ENCODE measurements at places on chromosomes 7 and 10.

GRCh38 chr7:129670656-129671055 is 59.1 kb downstream of the NRF1 start:
- DNase-seq, result no peak

- no peak for DNase-seq
Observed at GRCh38 chr10:96596422-96597407, 9.9 kb upstream of the TM9SF3 start.

DNA sequence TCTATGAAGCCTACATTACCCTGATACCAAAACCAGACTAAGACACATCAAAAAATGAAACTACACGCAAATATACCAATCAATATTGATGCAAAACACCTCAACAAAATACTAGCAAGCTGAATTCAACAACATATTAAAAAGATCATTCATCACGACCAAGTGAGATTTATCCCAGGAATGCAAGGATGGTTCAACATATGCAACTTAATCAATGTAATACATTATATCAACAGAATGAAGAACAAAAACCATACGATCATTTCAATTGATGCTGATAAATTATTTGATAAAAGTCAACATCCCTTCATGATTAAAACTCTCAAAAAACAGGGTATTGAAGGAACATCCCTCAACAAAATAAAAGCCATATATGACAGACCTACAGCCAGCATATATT is 5.7 kb downstream of the CLEC5A start:
- DNase-seq, result no peak

- no peak for DNase-seq
Observed at GRCh38 chr10:2244471-2244870, 507.1 kb upstream of the ADARB2 start.

- DNase-seq, result no peak
Observed at GRCh38 chr10:4448030-4448429, 378.0 kb upstream of the AKR1E2 start.

GRCh38 chr10:129310881-129311280 is 156.2 kb upstream of the MGMT start:
- DNase-seq, result no peak

- peak; percentile 65 for DNase-seq
Observed at GRCh38 chr10:117374506-117375359, 507 bp downstream of the PDZD8 start.

DNA sequence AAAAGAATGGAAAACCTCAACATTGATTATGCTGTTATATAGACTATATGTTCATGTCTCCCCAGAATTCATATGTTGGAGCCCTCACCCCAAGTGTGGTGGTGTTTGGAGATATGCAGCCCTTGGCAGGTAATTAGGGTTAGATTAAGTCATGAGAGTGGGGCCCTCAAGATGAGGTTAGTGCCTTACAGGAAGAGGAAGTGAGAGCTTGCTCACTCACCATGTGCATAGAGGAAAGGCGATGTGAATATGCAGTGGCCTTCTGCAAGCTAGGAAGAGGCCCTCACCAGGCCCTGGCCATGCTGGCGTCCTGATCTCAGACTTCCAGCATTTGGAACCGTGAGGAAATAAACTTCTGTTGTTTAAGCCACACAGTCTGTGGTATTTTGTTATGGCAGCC is 14.8 kb downstream of the ZNF33A start:
- DNase-seq, result no peak

- DNase-seq, result no peak
Observed at GRCh38 chr7:141511316-141511675, 39.9 kb upstream of the AGK start.

GRCh38 chr7:45027774-45028114 is 27.7 kb downstream of the CCM2 start:
- no peak for DNase-seq

DNA sequence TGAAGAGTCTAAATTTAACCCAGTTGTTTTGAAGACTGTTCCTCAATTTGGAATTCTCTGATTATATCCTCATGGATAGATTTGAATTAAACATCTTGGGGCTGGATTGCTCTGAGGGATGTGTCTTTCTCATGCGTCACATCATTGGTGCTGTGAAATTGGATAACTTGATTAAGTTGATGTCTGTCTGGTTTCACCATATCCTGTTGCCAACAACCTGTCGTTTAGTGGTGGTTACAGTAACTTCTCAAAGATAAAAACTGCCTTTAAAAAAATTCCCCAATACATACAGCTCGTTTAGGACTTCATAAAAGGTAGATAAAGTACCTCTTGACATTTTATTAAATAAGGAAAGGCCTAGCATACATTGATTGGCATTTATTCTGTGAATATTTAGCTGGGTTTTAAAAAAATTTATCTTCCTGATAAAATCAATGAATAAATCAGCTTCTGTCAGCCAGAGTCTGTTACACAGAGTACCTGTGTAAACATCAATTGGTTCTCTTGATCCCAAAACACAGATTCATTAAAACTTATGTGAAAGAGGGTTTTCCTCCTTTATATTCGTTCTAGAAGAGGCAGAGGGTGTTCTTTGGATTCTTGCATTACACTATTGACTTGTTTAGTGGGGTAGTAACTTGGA is 10.5 kb downstream of the CRCP start:
- DNase-seq, result no peak

- DNase-seq, result peak; percentile 18
Observed at GRCh38 chr10:68665841-68666240, 55.2 kb upstream of the CCAR1 start.

- no peak for DNase-seq
Observed at GRCh38 chr7:123715799-123716198, 33.0 kb downstream of the WASL start.

DNA sequence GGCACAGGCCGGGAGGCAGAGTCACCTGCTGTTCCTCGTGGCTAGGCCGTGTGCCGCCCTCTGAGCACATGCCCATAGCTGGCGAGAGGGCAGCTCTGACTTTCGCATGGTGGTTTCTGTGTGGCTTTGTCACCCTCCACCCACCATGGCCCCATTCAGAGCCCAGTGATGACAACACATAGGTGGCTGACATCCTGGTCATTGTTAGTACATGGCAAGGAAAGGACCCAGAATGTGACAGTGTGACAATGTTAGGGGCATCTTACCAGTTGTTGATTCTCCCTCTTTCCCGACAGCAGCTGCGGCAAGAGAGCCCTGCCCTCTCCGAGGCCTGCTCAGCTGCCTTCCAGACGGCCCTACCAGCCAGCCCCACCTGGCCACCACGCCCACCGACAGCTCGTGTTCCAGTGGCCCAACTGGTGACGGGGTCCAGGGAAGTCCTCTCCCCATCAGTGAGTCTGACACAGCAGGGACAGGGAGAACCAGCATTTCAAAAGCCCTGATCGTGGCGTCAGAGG is 52.2 kb downstream of the ZNF467 start:
- DNase-seq, result no peak

DNA sequence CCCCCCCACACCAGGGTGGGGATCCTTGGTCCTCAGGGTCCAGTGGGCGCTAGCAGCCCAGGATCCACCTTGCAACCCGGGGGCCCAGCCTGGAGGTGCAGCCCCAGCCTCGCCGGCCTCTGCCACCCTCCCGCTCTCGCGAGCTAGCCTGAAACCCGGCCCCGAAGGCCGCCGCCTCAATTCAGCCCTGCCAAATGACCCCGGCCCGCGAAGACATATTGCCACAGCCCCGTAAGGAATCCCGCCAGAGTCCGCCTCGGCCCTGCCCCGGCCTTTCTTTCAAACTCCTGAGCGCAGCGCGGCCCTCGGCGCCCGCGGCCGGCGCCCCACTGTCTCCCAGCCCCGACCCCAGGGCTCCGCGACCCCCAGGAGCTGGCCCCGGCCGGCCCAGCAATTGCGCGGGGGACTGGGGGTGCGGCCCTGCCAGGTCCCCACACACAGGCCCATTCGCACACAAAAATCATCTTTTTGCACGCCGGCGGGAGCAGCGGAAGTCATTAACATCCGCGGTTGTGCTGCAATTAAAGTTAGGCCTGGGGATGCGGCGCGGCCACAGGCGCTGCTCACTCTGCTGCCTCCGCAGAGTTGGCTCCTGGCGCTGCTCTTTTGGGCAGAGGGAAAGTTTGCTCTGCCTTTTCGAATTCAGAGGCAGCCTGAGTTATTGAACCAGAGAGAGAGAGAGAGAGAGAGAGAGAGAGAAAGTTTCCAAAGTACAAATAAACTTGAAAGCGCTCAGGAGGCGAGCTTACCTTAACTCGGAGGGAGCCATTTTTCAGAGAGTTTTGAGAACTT is 4.0 kb downstream of the HOXA5 start:
- no peak for DNase-seq

- DNase-seq, result no peak
Observed at GRCh38 chr7:32648408-32649156, 153.3 kb downstream of the AVL9 start.

- DNase-seq, result no peak
Observed at GRCh38 chr10:130935128-130935439, 376.4 kb downstream of the TCERG1L start.

GRCh38 chr7:151869455-151869854 is 7.5 kb downstream of the PRKAG2 start:
- no peak for DNase-seq

DNA sequence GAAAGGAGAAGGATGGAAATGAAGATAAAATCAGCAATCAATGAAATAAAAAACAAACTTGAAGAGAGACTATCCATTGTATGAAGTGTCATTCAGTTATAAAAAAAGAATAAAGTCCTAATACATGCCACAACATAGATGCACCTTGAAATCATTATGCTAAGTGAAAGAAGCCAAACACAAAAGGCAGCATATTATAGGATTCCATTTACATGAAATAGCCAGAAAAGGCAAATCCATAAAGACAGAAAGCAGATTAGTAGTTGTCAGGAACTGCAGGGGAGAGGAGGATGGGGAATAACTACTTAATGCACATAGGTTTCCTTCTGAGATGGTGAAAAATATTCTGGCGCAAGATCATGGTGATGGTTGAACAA is 6.6 kb upstream of the PON1 start:
- no peak for DNase-seq

DNA sequence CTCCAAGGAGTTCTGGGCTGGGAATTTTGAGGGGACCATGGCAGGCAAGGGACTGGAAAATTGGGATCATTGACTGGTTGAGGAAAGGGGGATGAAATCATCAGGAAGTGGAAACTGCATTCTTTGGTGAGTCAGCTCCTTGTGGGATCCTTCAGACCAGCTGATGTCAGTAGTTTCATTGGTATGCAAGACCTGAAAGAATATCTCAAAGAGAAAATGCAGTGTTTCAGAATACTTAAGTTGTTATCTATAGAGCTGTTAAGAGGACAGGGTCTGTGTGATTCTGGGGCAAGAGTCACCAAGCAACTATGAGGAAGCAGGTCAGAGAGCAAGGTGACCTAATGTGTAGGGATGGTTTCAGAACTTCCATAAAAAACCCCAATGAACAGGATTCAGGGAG is 595.9 kb upstream of the AUTS2 start:
- no peak for DNase-seq

DNA sequence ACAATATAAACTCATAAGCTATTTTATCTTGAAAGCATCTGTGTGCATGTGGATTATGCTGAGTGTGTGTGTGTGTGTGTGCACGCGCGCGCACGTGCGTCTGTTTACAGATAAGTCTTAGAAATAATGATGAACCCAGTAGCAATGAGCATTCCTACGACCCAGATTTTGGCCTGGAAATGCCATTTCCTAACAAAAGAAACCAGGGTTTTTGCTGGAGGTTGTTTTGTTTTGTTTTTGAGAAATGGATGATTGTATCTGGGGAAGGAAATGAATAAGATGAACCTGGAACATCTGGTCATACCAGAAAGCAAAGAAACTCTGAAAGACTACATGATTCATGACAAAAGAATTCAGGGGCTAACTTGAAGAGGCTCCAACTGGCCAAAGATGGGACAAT is 22.1 kb upstream of the LMOD2 start:
- no peak for DNase-seq

DNA sequence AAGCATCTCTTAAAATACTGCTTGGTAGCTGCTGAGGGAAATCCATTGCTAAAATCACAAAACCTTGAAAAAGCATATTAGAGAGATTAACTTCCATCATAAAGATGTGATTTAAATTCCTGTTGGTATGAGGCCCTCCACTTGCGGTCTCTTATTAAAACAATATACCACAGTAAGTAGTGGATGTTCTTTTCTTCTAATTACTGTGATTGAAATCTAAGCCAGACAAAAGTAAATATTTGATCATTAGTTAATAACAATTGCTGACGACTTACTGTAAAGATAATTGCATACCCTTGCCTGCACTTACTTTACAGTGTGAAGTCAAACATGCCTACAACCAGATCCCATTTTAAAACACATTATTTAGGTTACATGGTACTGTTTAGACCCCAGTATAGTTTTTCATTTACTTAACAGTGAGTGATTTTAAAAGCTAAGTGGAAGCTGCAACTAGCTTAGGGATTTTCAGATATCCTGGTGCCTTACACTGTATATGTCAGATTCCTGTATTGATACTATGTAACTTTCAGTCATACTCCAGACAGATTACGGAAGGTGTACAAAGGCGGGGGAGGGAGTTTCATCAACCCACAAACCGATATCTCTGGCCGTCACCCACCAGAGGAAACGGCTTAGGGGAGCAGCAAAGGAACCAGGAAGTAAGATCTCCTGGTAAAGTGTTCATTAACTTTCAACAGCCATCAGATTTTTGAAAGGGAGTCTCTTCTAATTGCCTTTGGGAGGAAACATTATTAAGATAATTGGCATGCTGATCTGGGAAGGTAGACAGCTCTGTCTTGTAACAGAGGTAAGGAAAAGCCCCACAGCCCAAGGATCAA is 986 bp downstream of the NRP1 start:
- no peak for DNase-seq

DNA sequence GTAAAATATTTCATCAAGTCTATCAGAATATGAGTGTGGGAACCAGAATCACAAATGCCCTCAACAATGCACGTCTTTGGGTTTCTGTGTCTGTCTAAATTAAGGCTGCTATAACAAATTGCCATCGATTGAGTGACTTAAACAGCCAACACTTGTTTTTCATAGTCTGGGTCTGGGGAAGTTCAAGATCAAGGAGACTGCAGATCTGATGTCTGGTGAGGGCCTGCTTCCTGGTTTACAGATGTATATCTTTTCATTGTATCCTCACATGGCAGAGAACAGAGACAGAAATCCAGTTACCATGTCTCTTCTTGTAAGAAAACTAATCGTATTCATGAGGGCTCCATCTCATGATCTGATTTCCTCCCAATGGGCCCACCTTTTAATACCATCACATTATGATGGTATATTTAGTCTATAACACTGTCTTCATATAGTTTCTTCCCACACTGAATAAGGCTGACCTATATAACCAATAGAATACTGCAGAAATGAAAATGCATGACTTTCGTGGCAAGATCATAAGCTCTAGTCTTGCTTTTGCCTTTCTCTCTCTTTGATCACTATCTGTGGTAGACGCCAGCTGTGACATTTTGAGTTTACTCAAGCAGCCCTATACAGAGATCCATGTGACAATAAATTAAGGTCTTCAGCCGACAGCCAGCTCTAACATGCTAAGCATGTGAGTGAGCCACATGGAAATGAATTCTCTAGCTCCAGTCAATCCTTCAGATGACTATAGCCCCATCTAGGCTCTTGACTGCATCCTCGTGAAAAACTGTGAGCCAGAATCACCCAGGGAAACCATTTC is 51.9 kb downstream of the THSD7A start:
- no peak for DNase-seq

- no peak for DNase-seq
Observed at GRCh38 chr10:44206127-44206818, 178.6 kb downstream of the CXCL12 start.
